Natural killer cell treated with Interleukin-12 subunit alpha and Interleukin-12 subunit beta and Interleukin-15 and Interleukin-18, amount 100 ng/mL, for 72 hours (primary cell): ENCODE measurements at places on chromosomes 3 and 15. TPM values are rescaled to one million over a fixed set of nuclear protein-coding genes. Genes with fewer than 3 reads are reported as not detected.

Gene SLC9A9
- 11.0 TPM for total RNA-seq

Gene TERC
- total RNA-seq = 18.6 TPM

Gene THRB
- total RNA-seq = not detected

Gene NOX5
- total RNA-seq = not detected

Gene RPL35A
- 683 TPM for total RNA-seq

Gene PFKFB4
- 11.1 TPM for total RNA-seq

Gene CHAC1
- 7.7 TPM for total RNA-seq

Gene EPHA3
- total RNA-seq = not detected

Gene NR2E3
- not detected for total RNA-seq

Gene DNAH12
- 0.05 TPM for total RNA-seq

Gene DUOXA1
- total RNA-seq = not detected

Gene CKMT1B
- total RNA-seq = not detected

Gene AMT
- total RNA-seq = 6.0 TPM

Gene FSTL1
- 2.6 TPM for total RNA-seq

Gene GOLGA6L10
- 3.0 TPM for total RNA-seq

Gene CEP152
- 16.8 TPM for total RNA-seq

Gene BLM
- total RNA-seq = 58.7 TPM

Gene MESD
- total RNA-seq = 33.7 TPM

Gene CCDC191
- total RNA-seq = 3.0 TPM

Gene SERPINI2
- not detected for total RNA-seq

Gene ZNF654
- total RNA-seq = 13.2 TPM

Gene MASP1
- total RNA-seq = not detected

Gene KCNAB1
- total RNA-seq = not detected

Gene CADM2
- not detected for total RNA-seq

Gene KIF23
- 23.4 TPM for total RNA-seq

Gene NTRK3
- 0.42 TPM for total RNA-seq

Gene MEIS2
- 0.26 TPM for total RNA-seq

Gene PLA2G4E
- total RNA-seq = not detected

Gene ESYT3
- total RNA-seq = not detected

Gene CHDH
- total RNA-seq = 0.39 TPM

Gene GOLGA6B
- not detected for total RNA-seq

Gene KIF7
- 1.4 TPM for total RNA-seq

Gene TKT
- total RNA-seq = 339 TPM

Gene ARNT2
- total RNA-seq = not detected

Gene AP3B2
- total RNA-seq = 1.4 TPM

Gene DPPA2
- total RNA-seq = not detected

Gene FANCD2OS
- not detected for total RNA-seq

Gene EIF1B
- total RNA-seq = 45.3 TPM

Gene IQCF5
- not detected for total RNA-seq

Gene ANKUB1
- total RNA-seq = not detected

Gene OR5K2
- total RNA-seq = not detected

Gene REC114
- not detected for total RNA-seq

Gene FBXO40
- not detected for total RNA-seq

Gene KPNA4
- total RNA-seq = 69.4 TPM

Gene SCN10A
- total RNA-seq = not detected

Gene CCNB2
- 28.8 TPM for total RNA-seq

Gene OR5AC2
- total RNA-seq = not detected

Gene WDR76
- total RNA-seq = 37.9 TPM
